HFFc6 (cell line): ENCODE measurements at places on chromosomes 3 and 15.

DNA sequence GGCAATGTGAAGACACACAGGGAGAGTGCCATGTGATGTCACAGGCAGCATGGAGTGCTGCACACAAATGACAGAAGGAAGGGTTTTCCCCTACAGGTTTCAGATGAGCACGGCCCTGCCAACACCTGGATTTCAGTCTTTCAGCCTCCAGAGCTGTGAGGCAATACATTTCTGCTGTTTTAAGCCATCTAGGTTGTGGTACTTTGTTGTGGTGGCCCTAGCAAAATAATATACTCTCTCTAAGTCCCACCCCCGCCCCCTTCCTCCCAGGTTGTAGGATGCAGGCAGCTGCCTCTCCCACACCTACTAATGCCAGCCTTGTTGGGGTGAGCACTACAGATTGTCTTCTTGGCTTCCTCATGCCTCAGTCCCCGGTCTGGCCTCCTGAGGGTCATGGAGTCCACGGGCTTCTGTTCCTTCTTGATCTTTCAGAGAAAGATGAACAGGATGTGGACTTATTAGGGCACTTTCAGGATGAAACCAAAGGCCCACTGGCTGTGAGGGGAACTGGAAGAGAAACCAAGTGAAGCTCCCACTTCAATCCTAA lies 180.0 kb downstream of the CD47 start:
- no peak for DNase-seq
- H3K4me1 ChIP-seq = no peaks in the 10 kb centered on the region
- H3K27me3 ChIP-seq = peaks cover 10% of the 10 kb centered on the region
- no peak overlapping the region for H3K27ac ChIP-seq

- no peak for DNase-seq
- H3K36me3 ChIP-seq = peaks cover 4% of the 10 kb centered on the region
- H3K4me1 ChIP-seq = peaks cover 87% of the 10 kb centered on the region
- H3K27ac ChIP-seq = no peak overlapping the region
- H3K4me3 ChIP-seq = no peak overlapping the region
These were observed 317.1 kb upstream of the TGFBR2 start for GRCh38 chr3:30289324-30289723.

GRCh38 chr15:48507416-48508065 lies 138.0 kb downstream of the FBN1 start:
- peak; percentile 55 for DNase-seq
- peaks cover 16% of the 10 kb centered on the region for H3K27me3 ChIP-seq
- no peak overlapping the region; the same call in 1 of the 2 replicates for H3K4me3 ChIP-seq
- H3K27ac ChIP-seq = peak overlapping the region; percentile 31
- peaks cover 38% of the 10 kb centered on the region for H3K4me1 ChIP-seq

DNA sequence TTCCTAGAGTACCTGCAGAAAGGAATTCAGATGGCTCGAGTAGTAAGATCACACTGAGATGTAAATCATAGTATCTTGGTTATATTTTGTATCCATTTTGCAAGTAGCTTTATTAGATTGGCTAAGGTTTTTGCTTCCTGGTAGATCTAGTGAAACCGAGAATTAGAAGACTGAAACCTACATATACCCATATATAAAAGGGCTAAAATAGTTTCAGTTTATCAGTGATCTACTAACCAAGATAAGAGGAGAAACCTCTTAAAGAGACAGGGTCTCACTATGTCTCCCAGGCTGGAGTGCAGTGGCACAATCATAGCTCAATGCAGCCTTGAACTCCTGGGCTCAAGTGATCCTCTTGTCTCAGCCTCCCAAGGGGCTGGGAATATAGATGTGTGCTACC lies 135.3 kb downstream of the PCCB start:
- peaks cover 2% of the 10 kb centered on the region; the same call in 1 of the 2 replicates for H3K36me3 ChIP-seq
- peaks cover 12% of the 10 kb centered on the region for H3K4me1 ChIP-seq
- H3K4me3 ChIP-seq = no peak overlapping the region
- no peak for DNase-seq
- H3K27ac ChIP-seq = no peak overlapping the region
- H3K27me3 ChIP-seq = peaks cover 1% of the 10 kb centered on the region
